Esophagus muscularis mucosa (tissue), 4 donors: ENCODE measurements at places on chromosomes 1 and 21. TPM values are rescaled to one million over a fixed set of nuclear protein-coding genes. Genes with fewer than 3 reads are reported as not detected.

The INSRR gene
- not detected for total RNA-seq

The KCNK1 gene
- total RNA-seq = 2.8 TPM

The CNTN2 gene
- 6.2 TPM for total RNA-seq

The NTMT2 gene
- not detected for total RNA-seq
